ENCODE measurements at places on chromosomes 7 and 10.
A peak's percentile ranks its signal among the peaks of the same experiment; 100 is the strongest.

GRCh38 chr7:375321-375831 is 85.4 kb downstream of the FOXL3 start:
- no peak for DNase-seq

GRCh38 chr7:1666317-1666822 is 3.7 kb upstream of the ELFN1 start:
- no peak for DNase-seq

- no peak for DNase-seq
These were observed 201.2 kb upstream of the PRKCQ start for GRCh38 chr10:6781133-6781770.

DNA sequence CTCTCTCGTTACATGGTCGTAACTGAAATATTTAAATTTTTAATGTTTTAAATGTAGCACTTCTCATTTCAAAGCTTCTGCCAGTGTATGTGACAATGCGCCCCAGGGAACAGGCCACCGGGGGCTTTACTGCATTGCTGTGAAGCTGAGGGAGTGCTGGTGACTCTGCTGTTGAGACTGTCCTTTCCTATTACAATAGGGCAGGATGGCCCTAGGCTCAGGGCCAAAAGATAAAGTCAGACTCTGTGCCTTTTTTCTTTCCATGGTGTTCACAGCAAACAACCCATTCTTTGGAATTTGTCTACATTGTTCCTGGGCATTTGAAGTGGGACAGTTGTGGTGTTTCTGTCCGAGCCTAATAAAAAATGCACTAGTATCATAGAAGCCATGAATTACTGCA is 107.3 kb downstream of the GALNT11 start:
- DNase-seq = no peak

GRCh38 chr7:12481722-12482121 is 78.1 kb upstream of the VWDE start:
- DNase-seq = no peak

- no peak for DNase-seq
These were observed 120.9 kb downstream of the TMEM168 start for GRCh38 chr7:112669306-112669705.

- DNase-seq = peak; percentile 41
These were observed 65.0 kb downstream of the VSTM4 start for GRCh38 chr10:49050366-49050765.

GRCh38 chr10:46541735-46542566 is 14.5 kb downstream of the GPRIN2 start:
- DNase-seq = no peak

GRCh38 chr7:111931958-111932357 is 274.2 kb downstream of the DOCK4 start:
- no peak for DNase-seq

GRCh38 chr10:21534604-21535493 is 817 bp downstream of the MLLT10 start:
- DNase-seq = no peak

DNA sequence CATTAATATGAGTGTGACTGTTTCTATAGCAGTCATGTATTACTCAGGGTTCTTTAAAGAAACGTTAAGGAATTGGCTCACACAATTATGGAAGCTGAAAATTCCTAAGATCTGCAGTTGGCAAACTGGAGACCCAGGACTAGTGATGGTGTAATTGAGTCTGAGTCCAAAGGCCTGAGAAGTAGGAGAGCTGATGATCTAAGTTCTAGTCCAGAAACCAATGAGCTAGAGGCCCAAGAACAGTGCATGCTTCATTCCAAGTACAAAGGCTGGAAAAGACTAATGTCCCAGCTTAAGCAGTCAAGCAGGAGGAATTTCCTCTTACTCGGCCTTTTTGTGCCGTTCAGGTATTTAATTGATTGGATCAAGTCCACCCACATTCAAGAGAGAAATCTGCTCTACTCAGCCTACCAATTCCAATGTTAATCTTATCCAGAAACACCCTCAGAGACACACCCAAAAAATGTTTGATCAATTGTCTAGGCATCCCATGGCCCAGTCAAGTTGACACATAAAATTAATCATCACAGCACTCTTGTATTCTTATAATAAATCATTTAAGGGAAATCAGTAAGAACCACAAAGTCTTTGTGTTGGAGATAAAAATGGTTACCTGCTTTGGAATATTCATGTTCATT is 312.1 kb downstream of the PRKG1 start:
- DNase-seq = no peak

- no peak for DNase-seq
These were observed 59.6 kb upstream of the CDK13 start for GRCh38 chr7:39890411-39890810.

- no peak for DNase-seq
These were observed at the start of gene GPRIN2 for GRCh38 chr10:46556515-46557318. Gene GPRIN2, minus strand, starts transcription at chr10:46556658. Its CDS starts 5,922 bp downstream, at chr10:46550736.

DNA sequence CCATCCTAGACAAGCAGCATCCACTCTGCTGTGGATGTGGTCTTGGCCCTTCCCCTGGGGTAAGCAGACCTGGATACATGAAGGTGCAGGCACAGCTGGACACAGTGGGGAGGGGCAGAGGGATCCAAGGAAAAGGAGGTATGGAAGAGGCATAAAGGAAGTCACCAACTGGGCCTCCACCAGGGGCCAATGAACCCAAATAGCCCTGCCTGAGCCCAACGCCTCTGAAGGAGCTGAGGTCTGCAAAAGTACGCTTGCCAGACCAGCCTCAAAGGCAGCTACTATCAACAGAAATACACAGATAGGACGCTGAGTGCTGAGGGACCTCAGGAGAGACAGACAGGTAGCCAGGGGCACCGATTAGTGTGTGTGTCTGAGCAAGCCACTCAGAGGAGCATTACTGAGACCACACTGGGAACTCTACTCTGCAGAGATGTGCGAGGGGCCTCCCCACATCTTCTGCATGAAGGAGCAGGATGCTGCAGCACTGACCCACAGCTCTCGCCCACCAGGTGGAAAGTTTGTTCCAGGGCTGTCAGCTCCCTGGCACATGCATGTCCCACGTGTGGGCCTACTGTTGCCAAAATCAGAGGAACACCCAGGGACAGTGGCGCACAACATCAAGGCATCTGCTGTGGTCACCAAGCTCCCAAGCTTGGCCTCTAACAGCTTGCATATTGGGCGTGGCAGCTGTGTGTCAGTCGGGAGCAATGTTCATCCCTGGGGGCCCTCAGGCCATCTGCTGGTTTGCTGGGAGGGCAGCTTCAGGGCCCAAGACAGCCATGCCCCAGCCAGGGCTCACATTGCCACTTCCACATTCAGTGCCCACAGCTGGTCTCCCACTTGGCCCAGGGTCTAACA is 40.0 kb downstream of the MKI67 start:
- no peak for DNase-seq

DNA sequence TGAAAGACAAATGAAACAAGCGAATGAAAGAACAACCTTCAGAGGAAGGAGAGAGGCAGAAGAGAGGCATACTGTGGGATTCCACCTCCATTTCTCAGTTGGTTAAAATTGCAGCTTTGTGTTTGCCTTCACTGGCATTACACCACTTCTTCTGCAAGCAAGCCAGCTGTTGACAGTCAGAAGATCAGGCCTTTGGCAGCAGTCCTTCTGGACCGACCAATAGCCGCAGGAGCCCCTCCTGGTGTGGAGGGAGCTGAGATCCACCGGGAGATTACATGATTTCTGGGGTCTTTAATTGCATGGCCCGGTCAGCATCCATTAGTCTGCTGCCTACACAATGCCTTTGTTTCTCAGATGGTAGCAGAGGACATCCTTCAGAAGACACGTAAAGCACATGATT is 206.7 kb downstream of the ADAM12 start:
- DNase-seq = no peak

Measured in AG09309 (cell line).